ENCODE measurements at places on chromosomes 3 and 15.
A peak's percentile ranks its signal among the peaks of the same experiment; 100 is the strongest.

DNA sequence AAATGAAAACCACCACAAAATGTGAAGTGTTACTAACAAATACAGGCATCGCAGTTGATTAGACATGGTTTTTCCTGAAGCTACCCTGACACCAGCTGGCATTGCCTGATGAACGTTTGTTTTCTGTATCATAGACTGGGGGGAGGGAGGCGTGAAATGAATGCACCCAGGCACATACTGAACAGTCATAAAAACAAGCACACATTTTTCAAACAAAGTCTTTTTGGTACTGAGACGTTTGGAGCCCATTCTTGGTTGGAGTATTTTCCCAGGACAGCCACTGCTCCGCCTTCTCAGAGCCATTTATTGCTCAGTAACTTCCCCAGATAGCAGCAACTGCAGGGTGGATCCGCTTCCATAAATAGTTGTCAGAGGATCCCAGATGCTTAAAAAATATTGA is 52.4 kb downstream of the KLF13 start:
- DNase-seq, result no peak

GRCh38 chr3:23807424-23808015 is 1.8 kb downstream of the UBE2E1 start:
- no peak for DNase-seq

GRCh38 chr3:28651159-28651558 is 302.5 kb upstream of the AZI2 start:
- peak; percentile 17 for DNase-seq

DNA sequence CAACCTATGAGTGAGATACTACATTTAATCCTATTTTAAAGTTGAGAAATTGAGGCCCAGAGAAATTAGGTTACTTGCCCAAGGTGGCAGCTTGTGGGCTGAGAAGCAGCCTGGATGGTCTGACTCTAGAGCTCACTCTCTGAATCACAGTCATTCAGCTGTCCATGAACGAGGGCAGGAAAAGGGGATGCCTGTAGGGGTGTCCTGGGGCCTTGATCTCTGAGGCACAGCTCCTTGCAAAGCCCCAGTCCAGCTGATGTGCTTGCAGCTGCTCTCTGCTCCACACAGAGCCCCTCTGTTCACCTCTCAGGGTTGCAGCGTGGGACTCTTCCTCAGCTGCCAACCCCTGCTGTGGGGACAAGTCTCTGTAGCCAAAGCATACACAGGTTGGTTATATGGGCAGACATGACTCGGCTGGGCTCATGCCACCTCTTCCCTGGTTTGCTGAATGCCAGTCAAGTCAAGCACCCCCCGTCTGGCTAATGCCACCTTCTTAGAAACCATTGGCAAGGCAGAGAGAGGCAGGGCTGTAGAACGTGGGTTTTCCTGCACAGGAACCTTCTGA is 56.8 kb downstream of the GASK1A start:
- DNase-seq, result no peak

DNA sequence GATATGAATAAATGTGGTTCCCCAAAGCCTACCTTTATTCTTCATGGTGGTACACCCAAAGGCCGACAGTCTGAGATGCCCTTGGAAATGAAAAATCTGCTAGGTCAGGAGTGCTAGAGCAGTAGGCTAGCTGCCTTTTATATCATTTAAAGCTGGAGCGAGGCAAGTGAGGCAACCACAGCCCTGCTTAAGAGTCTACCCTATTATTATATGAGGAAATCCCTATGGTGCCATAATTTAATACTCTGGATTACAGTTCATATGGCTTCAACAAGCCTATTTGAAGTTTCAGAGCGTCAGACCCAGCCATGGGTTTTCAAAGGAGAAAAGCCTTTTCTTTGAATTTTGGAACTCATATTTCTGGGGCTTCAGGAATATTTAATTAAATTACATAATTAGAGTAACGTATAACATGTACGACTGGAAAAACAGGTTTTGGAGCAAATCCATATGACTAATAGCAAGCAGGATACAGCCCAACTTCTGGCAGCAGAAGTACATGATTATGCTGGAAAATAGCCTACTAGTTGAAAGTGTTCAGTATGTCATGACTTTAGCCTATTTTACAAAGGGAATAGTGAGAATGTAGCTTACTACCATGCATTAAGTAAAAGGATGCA is 18.0 kb upstream of the SLTM start:
- DNase-seq, result peak; percentile 11

GRCh38 chr3:182979674-182980191 is 605 bp downstream of the DCUN1D1 start:
- DNase-seq, result peak; percentile 67

DNA sequence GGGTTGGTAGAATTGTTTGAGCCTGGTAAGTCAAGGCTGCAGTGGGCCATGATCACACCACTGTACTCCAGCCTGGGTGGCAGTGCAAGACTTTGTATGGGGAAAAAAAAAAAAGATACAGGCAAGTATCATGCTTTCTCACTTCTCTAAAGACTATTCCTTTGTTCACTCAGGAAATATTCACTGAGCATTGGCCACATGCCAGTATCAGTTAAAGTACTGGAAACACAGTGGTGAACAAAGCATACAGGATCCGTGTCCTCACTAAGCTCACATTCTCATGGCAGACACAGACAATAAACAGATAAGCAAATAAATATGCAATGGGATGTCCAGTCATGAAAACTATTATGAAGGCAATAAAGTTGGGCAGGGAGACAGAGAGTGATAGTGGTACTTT is 5.1 kb upstream of the MTHFS start:
- DNase-seq, result no peak

DNA sequence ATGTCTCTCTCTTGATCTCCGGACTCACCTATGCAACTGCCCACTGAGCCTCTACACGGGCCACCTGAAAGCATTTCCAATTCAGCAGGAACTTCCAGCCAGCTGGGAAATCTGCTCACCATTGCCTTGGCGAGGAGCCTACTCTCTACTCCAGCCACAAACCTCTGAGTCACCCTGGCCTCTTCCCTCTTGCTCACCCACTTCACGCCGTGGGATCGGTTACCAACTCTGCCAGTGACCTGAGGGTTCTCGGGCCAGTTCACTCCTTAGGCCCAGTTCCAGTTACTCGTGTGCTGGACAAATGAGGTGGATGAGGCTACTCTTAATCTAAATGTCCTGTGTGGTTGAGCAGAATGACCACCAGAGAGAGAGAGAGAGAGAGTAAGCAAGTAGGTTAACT is 70.1 kb downstream of the CEMIP start:
- DNase-seq, result no peak

GRCh38 chr3:131881777-131882176 is 153.0 kb downstream of the CPNE4 start:
- DNase-seq, result no peak

DNA sequence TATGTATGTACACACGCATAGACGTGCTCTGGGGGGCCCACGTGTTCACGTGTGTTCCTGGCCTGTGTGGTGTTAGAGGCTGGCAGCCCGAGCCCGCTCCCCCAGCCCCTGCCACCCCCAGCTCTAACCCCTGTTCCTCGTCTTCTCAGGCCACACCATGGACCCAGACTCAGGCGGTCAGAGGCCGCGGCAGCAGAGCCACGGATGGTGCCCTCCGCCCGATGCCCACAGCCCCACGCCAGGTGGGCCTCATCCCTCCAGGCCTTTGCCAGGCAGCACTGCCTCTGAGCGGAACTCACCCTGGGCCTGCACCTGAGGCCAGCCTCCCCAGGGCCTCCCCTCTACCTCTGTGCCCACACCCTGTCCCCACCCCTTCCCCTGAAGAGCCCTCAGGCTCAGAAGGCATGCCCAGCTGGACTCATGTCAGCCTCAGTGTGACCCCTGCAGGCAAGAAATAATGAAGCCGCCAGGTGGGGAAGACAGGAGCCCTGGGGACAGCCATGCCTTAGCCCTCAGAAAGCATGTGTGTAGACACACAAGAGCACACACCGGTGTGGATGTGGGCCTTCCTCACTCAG is 16.4 kb upstream of the GNAT1 start:
- DNase-seq, result no peak

DNA sequence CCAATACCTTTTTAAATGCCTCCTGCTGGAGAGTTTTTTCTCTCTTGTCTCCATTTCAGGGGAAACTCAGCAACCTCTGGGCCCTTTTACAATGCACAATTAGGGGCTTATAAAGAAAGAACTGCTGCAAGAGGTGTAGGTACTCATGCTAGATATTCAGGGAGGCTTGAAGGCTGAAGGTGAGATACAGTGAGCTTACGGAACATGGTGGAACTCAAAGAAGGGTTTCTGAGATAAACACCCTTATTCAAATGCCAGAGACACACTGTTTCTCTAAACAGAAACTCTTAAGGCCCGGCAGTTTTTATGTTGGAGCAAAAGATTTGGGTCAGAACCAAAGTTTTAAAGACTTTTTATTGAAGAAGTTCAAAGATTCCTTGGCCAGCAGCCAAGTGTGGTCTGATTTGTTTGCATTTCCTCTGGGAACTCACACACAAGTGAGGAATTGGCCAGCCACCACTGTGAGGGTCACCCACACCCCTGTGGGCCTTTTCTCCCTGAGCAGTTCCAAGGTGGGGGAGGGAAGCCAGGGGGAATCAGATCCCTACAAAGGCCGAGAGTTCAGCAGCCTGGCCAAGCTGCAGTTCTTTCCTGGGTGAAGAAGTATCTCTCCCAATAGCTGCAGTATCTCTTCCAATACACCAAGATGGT is 47.8 kb downstream of the TNFAIP8L3 start:
- DNase-seq, result no peak
